SW 1271 (cell line): ENCODE measurements at places on chromosomes 13 and 19.

DNA sequence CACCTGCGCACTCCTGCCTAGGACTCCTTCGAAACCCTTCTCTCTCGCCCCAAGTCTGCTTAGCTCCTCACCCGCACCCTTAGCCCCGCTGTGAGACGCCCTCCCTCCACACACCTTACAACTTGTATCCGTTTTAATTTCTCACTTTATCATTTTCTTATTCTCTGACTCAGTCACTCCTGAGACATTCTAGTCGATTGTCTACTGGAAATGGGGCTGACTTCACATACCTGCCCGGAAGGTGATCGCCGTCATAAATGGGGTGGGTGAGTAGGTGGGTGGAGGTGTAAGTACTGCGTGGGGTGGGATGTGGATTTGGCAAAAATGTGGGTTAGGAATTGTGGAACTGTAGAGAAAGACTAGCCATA, 714 bp downstream of the NDFIP2 start:
- DNase-seq, result no peak

DNA sequence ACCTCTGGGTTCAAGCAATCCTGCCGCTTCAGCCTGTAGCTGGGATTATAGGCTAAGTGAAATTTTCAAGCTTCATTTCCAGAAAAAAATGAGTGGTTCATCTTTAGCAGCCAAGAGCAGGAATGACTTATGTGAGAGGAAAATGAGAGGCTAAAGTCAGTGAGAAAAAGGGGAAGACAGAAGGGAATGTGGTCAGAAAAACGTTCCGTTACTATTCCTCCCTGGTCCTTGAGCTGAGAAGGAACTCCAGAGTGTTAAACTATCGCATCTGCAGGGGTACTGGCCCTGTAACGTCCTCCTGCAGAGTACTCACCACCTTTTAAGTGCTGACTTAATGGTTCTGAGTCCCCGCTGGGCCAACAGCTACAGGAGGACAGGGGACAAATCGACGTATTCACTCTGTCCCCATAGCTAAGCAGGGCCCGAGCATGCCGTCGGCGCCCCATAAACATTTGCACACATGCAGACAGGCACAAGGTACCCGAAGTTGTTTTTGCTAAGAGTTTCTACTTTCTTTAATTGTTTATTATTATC, 88.1 kb downstream of the FLT1 start:
- no peak for DNase-seq

GRCh38 chr13:101190337-101190736, 226.0 kb downstream of the NALCN start:
- DNase-seq, result no peak

DNA sequence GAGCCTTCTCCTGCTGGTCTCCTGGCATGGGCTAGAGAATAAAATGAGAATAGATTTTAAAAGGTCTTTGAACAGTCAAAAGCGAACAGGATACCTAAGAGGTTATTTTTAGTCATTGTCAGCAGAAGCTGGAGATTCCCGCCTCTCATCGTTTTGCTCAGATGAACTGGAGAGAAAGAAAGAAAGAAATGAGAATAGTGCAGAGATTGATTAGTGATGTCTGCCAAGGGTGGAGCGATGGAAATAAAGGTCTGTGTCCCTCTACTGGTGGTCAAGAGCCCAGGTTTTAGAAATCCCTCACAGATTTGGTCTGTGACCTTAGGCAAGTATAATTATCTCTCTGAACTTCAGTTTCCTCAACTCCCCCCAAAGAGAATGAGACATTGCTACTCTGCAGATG, 5.3 kb downstream of the NCAN start:
- DNase-seq, result peak; percentile 49

DNA sequence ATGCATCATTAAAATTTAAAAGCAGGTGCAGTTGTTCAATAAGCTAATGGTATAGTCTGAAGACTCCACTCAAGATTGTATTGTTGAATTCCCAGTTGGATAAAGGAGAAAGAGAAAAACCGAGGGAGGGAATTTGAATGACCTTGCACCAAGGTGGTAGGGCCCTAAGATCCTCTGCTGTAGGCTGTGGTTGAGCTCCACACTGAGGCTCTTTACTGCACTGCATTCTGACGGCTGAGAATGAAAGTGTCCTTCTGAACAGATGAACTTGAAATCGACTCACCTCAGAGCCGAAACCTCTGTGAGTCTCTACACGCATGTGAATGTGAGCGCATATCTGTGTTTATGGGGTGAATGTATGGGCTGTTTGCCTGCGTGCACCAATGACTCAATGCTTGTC, 388.9 kb upstream of the DACH1 start:
- DNase-seq, result no peak
